Airway epithelial cell (primary cell): ENCODE measurements at places on chromosomes 5 and 9. TPM values are rescaled to one million over a fixed set of nuclear protein-coding genes. Genes with fewer than 3 reads are reported as not detected.

ATP10B gene
- total RNA-seq = 3.1 and 3.9 TPM in 2 replicates

GLRA1 gene
- total RNA-seq = not detected in 2 replicates

CEL gene
- total RNA-seq = 1.5 TPM in 2 replicates

AGXT2 gene
- total RNA-seq = not detected in 2 replicates

ESM1 gene
- total RNA-seq = 0.14 and 0.56 TPM in 2 replicates

CAMK2A gene
- not detected in 2 replicates for total RNA-seq

AGTPBP1 gene
- total RNA-seq = 9.6 and 10.9 TPM in 2 replicates

LCN15 gene
- total RNA-seq = not detected in 2 replicates
